Psoas muscle (tissue), 8 donors: ENCODE measurements at places on chromosomes 7 and 10.

GRCh38 chr10:114301951-114302710 lies 63.1 kb downstream of the VWA2 start:
- no peaks in the 10 kb centered on the region for H3K27me3 ChIP-seq
- peaks cover 4% of the 10 kb centered on the region for H3K4me1 ChIP-seq
- no peak overlapping the region for H3K27ac ChIP-seq
- DNase-seq: peak; percentile 31
- H3K4me3 ChIP-seq: no peak overlapping the region

DNA sequence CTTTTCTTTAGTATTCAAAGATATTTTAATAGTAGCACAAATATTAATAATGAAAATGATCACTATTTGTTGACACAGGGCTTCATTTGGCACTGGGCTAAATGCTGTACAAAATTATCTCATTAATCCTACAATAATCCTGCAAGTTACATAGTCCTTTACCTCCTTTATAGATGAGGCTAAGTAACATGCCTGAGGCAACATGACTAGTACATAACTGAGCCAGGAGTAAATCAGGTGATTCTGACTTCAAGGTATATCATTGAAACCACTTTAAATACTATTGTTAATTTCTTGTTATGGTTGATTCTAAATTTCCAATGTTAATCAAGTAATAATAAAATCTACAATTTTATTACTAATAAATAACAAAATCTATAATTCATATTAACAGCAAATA lies 39.8 kb downstream of the SEM1 start:
- H3K27me3 ChIP-seq: no peaks in the 10 kb centered on the region
- H3K27ac ChIP-seq: no peak overlapping the region
- no peak for DNase-seq
- peaks cover 3% of the 10 kb centered on the region for H3K36me3 ChIP-seq
- no peaks in the 10 kb centered on the region for H3K4me1 ChIP-seq

- no peak overlapping the region for H3K4me3 ChIP-seq
- no peaks in the 10 kb centered on the region for H3K27me3 ChIP-seq
- no peaks in the 10 kb centered on the region for H3K36me3 ChIP-seq
- no peak for DNase-seq
- peaks cover 2% of the 10 kb centered on the region for H3K4me1 ChIP-seq
- no peak overlapping the region for H3K27ac ChIP-seq
Measured at GRCh38 chr10:124064676-124065075, 28.7 kb downstream of the CHST15 start.

GRCh38 chr10:59465088-59465487 lies 102.7 kb upstream of the FAM13C start:
- H3K4me3 ChIP-seq: no peak overlapping the region
- no peaks in the 10 kb centered on the region for H3K36me3 ChIP-seq
- no peak overlapping the region for H3K27ac ChIP-seq
- H3K27me3 ChIP-seq: no peaks in the 10 kb centered on the region

DNA sequence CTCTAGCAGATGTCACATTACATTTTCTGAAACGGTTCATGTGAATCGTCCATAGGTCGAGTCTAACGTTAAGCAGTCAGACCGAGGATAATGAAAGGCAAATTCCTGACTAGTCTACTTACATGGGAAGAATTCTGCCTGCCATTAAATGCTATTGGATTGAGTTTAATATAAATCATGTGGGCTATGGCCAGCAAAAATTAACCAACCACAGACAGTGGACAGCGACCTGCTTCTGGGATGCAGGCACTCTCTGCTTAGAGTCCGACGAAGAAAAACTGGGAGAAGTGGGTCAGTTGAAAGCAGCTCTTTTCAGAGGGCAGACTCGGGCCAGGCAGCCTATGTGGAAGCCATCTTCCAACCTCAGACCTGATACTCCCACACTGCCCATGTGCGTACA lies 16.6 kb downstream of the PIP4K2A start:
- H3K27me3 ChIP-seq: no peaks in the 10 kb centered on the region
- H3K27ac ChIP-seq: no peak overlapping the region
- H3K4me3 ChIP-seq: no peak overlapping the region
- no peaks in the 10 kb centered on the region for H3K4me1 ChIP-seq
- DNase-seq: no peak

DNA sequence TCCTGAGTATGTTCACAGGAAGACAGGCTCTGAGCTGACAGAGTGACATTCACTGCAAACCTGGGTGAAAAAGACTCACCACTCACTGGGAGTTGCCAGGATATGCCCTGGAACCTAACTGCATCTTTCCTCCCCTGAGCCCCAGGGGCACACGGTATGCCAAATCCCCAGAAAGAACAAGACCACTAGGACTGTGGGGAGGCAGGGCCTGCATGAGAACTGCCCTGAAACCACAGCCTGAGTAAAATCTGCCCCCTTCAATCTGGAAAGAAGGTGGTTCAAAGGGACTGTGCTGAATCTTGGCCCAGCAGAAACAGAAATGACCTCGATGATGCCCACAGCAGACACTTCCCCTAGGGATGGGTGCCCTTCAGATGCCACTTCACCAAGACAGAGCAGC lies 6.5 kb downstream of the FAM53B start:
- no peak for DNase-seq
- no peaks in the 10 kb centered on the region for H3K36me3 ChIP-seq
- no peak overlapping the region for H3K4me3 ChIP-seq
- no peaks in the 10 kb centered on the region for H3K27me3 ChIP-seq
- peaks cover 100% of the 10 kb centered on the region for H3K4me1 ChIP-seq

GRCh38 chr7:149468208-149468607 lies 7.3 kb upstream of the ZNF777 start:
- H3K27ac ChIP-seq: no peak overlapping the region
- H3K4me3 ChIP-seq: no peak overlapping the region
- H3K4me1 ChIP-seq: no peaks in the 10 kb centered on the region
- peaks cover 25% of the 10 kb centered on the region for H3K36me3 ChIP-seq
- no peaks in the 10 kb centered on the region for H3K27me3 ChIP-seq

GRCh38 chr7:46565253-46566096 lies 644.4 kb upstream of the IGFBP3 start:
- no peaks in the 10 kb centered on the region for H3K4me1 ChIP-seq
- H3K27me3 ChIP-seq: no peaks in the 10 kb centered on the region
- H3K36me3 ChIP-seq: no peaks in the 10 kb centered on the region
- no peak for DNase-seq
- H3K27ac ChIP-seq: no peak overlapping the region
- no peak overlapping the region for H3K4me3 ChIP-seq

DNA sequence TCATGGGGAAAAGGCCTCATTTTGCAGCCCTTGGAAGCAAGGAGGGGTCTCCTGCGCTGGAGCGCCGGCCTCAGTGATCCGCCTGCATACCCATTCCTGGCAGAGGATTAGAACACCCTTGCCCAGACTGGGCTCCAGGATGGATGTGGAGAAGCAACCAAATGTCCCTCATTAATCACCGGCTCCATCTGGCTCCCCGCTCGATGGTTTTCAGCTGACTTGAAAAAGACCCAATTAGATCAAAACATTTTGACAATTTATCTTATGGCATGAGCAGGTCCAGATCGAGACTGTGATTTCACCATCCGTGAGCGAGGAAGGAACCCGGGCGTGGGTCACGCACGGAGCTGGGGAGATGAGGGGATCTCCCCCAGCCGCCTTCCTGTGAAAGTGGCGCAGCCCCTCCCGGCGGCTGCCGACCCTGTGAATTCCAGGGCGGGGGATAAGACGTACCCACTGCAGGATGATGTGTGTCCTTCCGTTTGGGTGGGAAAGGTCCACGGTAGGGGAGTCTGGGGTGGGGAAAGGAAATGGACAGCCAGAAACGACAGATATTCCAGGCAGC lies 141.6 kb downstream of the EMX2 start:
- no peaks in the 10 kb centered on the region for H3K36me3 ChIP-seq
- peaks cover under 1% of the 10 kb centered on the region for H3K27me3 ChIP-seq
- H3K4me1 ChIP-seq: no peaks in the 10 kb centered on the region
- no peak overlapping the region for H3K4me3 ChIP-seq

GRCh38 chr7:8249121-8249520 lies 12.8 kb downstream of the ICA1 start:
- peaks cover 2% of the 10 kb centered on the region for H3K27me3 ChIP-seq
- H3K36me3 ChIP-seq: no peaks in the 10 kb centered on the region
- H3K27ac ChIP-seq: no peak overlapping the region
- no peak for DNase-seq
- no peaks in the 10 kb centered on the region for H3K4me1 ChIP-seq
- no peak overlapping the region for H3K4me3 ChIP-seq

DNA sequence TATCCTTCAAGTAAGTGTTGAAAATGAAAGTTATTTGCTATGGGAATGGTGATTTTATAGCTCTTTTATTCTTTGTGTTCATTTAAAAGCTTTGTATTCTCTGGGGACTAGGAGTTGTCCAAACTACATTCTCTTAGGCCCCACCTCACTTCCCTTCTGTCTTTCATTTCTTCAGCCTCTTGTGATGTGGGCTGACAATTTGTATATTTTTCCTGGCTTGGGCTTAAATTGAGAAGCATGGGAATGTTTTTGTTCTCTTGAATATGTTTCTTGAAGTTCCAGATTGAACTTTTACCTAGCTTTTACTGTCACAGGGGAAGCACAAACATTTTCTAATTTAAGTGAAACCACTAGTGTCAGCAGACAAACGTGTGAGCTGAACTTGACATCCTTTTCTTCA lies 27.9 kb downstream of the BBS9 start:
- no peak overlapping the region for H3K27ac ChIP-seq
- no peaks in the 10 kb centered on the region for H3K27me3 ChIP-seq
- no peak overlapping the region for H3K4me3 ChIP-seq
- H3K4me1 ChIP-seq: peaks cover 7% of the 10 kb centered on the region
- DNase-seq: no peak

DNA sequence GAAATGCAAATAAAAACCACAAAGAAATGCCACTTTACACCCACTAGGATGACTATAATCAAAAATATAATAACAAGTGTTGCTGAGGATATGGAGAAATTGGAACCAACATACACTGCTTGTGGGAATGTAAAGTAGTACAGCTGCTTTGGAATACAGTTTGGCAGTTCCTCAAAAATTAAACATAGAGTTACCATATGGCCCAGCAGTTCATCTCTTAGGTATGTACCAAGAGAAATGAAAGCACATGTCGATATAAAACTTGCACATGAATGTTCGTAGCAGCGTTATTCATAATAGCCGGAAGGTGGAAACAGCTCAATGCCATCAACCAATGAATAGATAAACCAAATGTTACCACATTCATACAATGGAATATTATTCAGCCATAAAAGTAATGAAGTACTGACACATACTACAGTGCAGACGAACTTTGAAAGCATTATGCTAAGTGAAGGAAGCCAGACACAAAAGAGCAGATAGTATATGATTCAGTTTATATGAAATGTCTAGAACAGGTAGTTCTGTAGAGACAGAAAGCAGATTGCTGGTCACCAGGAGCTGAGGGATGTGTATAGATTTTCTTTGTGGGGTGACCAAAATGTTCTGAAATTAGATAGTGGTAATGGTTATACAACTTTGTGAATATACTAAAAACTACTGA lies 12.4 kb downstream of the BCAP29 start:
- H3K27me3 ChIP-seq: no peaks in the 10 kb centered on the region
- peaks cover 16% of the 10 kb centered on the region for H3K4me1 ChIP-seq
- DNase-seq: no peak
- no peak overlapping the region for H3K27ac ChIP-seq
- peaks cover 2% of the 10 kb centered on the region for H3K36me3 ChIP-seq

- DNase-seq: no peak
- no peak overlapping the region for H3K27ac ChIP-seq
- no peaks in the 10 kb centered on the region for H3K36me3 ChIP-seq
- no peaks in the 10 kb centered on the region for H3K4me1 ChIP-seq
Measured at GRCh38 chr10:44589181-44589943, 204.5 kb upstream of the CXCL12 start.

DNA sequence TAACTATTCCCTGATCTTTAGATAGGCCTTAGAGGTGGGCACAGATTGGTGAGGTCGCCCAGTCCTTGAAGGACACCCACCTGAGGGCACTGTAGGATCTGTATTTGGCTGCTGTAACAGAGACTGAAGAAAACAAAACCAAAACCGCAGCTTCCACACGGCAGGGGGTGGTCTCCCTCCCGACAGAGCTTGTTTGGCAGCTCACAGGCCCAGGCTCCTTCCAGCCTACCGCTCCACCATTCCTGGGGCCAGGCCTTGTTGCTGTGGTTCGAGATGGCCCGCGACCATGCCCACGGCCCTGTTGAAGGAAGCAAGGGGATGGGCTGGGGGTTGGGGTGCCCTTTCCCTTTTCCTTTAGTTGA lies 30.4 kb downstream of the ZNF783 start:
- peaks cover 40% of the 10 kb centered on the region for H3K36me3 ChIP-seq
- H3K27me3 ChIP-seq: no peaks in the 10 kb centered on the region
- H3K4me3 ChIP-seq: no peak overlapping the region
- H3K4me1 ChIP-seq: no peaks in the 10 kb centered on the region

- H3K27ac ChIP-seq: no peak overlapping the region
- H3K27me3 ChIP-seq: no peaks in the 10 kb centered on the region
- H3K4me3 ChIP-seq: peak overlapping the region; percentile 5
- no peaks in the 10 kb centered on the region for H3K36me3 ChIP-seq
- DNase-seq: no peak
- no peaks in the 10 kb centered on the region for H3K4me1 ChIP-seq
Measured at GRCh38 chr7:23346316-23346715, 47.2 kb downstream of the MALSU1 start.

DNA sequence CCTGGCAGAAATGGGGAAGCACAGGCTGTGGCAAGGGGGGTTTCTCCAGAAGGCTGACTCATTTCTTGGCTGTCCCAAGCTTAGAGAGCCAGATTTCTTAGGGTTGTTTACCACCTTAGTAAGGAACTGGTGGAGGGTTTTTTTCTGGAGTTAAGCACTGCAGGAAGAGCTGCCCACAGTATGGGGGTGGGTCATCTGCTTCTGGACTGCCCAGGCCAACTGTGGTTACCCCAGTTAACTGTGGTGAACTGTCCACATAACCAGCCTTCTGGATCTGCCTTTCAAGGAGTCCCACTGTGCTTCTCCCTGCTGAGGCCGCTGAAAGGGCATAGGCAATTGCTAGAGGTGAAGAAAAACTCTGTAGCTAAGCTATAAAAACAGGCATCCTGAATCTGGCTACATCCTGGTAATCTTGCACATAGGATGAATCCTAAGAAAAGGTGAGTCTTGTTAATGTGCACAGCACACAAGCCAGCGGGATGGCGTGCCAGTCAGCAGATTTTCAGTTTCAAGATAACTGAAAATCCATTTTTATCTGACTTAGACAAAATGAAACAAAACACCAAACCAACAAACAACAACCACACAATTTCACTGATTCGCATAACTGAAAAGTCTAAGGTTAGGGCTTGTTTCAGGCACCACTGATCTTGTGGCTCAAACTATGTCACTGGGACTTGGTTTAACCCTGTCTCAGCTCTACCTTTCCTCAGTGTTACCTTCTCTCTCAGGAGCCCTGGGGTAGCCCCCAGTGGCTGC lies 21.6 kb upstream of the TSPAN33 start:
- no peaks in the 10 kb centered on the region for H3K36me3 ChIP-seq
- no peaks in the 10 kb centered on the region for H3K4me1 ChIP-seq
- no peak overlapping the region for H3K4me3 ChIP-seq
- no peak overlapping the region for H3K27ac ChIP-seq
- DNase-seq: no peak

- DNase-seq: no peak
- H3K4me3 ChIP-seq: no peak overlapping the region
- H3K27me3 ChIP-seq: no peaks in the 10 kb centered on the region
- peaks cover 13% of the 10 kb centered on the region for H3K4me1 ChIP-seq
Measured at GRCh38 chr10:6136215-6137201, 47.7 kb downstream of the RBM17 start.
